ENCODE measurements at places on chromosomes 2 and 18.

GRCh38 chr2:125566422-125566821, 1089.5 kb upstream of the GYPC start:
- no peak for DNase-seq

DNA sequence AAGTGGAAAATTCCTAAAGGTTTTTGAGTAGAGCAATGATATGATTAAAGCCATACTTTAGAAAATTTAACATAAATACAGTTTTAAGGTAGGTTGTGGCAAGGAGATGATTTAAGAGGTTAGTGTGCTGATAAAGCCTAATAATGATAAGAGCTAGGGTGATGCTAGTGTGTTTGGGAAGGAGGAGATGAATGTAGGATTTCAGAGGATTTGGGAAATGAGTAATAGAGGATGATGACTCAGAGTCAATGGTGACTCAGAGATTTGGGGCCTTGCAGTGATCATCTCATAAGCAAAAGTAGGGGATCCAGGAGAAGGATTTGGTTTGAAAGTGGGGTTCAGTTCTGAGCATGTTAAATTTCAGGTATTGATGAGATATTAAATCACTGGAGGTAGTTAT, 23.3 kb downstream of the STAMBP start:
- DNase-seq, result no peak

- DNase-seq, result no peak
Measured at GRCh38 chr2:148922776-148923475, 47.9 kb downstream of the KIF5C start.

DNA sequence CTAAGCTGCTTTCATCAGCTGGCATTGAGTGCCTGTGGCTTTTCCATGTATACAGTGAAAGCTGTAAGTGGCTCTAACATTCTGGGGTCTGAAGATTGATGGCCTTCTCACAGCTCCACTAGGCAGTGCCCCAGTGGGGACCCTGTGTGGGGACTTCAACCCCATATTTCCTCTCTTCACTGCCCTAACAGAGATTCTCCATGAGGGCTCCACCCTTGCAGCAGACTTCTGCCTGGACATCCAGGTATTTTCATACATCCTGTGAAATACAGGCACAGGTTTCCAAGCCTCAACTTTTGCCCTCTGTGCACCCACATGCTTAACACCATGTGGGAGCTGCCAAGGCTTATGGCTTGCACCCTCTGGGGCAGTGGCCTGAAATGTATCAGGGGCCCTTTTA, 188.2 kb upstream of the SYT4 start:
- DNase-seq, result no peak

DNA sequence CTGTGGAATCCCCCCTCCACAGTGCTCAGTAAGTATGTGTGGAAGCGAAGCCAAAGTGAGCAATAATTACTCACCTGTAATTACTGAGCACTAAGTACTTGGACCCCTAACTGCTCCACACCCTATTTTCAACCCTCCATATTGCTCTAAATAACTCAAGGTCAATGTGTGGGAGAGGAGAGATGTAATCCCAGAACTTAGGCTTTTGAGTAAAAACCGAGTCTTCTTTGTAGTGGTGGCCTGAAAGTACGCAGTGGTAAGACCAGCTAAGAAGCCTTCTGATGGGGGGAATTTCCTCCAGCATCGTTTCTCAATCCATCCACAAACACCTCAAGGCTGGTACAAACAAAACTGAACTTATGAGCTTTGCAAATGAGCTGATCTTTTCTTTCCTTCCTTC, 551.6 kb downstream of the ZEB2 start:
- DNase-seq, result no peak

DNA sequence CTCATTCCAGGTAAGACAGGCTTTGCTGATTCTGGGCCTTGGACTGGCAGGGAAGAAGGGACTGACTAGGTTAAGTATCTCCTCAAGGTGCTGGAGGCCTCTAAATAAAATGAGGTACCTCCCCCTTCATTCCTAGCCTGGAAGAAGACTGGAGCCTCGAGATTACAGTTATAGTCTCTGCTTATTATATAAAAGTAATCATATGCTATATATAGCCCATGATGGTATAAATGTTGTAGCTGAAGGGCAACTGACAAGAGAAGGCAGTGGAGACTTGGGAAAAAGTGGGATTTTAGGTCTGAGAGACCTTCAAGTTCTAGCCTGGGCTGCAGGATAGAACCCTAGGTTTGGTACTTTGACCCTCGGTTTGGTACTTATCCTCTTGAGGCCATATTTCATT, 248.3 kb downstream of the PLCL1 start:
- no peak for DNase-seq

DNA sequence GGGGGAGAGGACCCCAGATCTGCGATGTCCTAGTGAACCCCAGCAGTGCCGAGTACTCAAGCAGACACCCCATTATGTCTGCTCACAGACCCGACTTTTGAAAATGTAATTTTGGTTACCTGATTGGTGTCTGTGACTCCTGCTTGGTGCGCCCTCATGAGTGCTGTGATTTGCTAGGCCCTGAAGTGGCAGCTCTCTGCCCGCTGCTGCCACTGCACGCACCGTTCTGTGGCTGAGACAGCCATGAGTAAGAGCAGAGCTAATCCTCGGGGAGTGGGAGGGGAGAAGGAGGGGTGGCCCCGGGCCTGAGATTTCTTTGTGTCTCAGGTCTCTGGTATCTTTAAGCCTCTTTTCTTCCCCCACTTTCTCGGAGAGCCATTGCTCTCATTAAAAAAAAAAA, 18.2 kb downstream of the FHOD3 start:
- DNase-seq, result no peak

DNA sequence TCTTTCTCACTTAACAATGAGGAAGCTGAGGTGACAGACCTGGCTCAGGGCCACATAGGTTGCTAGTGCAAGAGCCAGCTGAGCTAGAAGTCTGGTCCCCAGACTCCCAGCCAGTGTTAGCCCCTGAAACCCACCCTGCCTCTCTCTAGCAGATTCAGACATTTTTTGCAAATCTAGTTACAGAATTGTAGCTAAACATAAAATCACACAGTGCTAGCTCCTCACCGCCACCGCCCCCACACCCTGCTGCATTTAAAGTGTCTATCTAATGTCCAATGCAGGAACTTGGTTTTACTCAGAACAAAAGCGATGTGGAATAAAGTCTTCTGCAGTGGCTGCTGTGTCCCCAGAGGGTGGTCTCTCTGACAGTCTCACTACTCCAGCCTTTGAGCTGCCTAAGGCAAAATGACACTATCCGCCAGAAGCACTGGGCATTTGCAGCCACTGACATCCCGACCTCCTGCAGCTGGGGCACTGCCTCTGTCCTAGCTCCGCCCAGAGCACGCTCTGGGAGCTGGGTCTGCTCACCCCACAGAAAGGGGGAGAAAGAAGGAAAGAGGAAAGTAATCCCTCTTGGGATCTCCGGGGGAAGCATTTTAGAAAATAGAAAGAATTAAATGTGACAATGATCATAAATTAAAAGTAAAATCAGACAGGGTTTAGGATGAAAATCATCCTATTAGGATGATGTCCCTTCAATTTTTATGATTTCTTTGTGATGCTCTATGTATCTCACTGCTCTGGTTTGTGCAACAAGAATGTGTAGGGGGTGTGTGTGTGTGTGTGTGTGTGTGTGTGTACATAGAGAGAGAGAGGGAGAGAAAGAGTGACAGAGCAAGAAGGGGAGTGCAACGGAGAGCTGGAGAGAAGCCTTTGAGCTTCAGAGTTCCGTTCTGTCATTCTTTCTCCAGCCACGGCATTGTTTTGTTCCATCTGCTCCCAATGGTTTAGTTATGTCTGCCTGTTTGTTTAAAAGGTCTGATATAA, 50.5 kb upstream of the ST8SIA3 start:
- no peak for DNase-seq

GRCh38 chr2:59181347-59181746, 940.2 kb upstream of the FANCL start:
- DNase-seq, result no peak

DNA sequence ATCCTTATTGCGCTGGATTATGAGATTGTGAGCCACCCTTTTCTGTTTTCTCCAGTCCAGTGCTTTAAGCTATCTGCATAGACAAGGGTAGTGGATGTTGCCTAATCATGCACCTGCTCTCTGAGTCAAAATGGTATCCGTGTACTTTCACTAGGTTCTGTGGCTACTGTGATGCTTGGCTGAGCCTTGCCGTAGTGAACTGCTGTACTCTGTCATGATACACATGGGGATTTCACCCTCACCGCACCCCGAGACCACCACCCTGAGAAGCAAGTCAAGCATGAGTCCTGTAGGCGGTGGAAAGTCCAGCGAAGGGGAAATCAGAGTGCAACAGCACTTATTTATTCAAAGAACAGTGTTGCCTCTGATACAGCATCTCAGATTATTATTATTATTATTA, 55.0 kb downstream of the ARHGAP25 start:
- DNase-seq, result no peak

DNA sequence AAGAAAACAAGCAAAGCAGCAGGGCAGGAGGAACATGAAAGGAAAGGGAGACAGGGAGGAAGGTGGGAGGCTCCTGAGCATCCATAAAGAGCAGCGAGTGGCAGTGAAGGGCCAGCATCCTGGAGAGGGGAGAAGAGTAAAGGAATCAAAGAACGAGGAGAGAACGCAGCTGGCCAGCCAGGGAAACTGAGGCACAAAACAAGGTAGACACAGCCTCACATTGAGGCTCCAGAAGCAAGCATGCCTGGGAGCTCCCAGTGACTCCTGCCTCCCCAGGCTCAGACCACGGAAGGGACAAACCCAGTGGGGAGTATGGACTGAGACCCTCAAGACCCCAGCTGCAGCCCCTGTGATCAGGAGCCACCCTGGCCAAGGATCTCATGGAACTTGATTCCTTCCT, 14.0 kb upstream of the TNS1 start:
- no peak for DNase-seq

DNA sequence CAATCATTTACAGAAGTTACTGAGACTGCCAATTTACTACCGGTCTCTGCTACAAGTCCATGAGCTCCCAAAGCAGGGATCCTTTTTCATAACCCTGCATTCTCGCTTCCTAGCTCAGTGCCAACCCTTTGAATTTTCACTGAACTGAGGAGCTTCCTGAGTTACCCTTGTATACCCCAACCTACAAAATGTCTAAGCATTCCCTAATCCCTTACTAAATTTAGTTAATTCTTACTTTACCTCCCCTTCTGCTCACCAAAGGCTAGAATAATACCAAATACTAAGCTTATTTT, 9.6 kb downstream of the MAT2A start:
- DNase-seq, result no peak

GRCh38 chr2:177225965-177226360, 13.4 kb downstream of the HNRNPA3 start:
- DNase-seq, result no peak

DNA sequence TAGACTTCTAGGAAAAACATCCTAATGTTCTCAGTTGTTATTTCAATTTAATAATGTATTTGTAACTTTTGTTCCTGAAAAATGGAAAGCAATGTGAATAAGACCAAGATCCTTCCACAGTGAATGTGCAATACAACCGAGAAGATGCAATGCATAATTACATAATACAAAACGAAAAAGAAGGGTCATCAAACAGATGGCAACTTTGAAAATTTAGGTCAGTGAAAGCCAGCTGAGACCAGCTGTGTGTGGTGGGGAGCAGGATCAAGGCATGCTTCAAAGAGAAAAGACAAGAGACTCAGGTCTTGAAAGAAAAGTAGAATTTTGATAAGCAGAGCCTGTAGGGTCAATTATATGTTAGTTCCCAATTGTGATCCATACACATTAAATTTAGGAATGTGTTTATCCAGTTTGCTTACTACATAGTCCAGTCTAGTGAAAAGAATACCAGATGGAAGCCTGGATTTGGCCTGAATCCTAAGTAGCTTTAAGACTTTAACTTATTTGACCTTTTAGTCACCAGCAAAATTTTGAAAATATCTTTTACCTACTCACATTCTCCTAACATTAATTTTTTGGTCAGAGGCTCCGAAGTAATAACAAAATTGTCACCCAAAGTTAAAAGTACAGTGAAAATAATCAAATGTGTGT, 93.7 kb downstream of the COBLL1 start:
- no peak for DNase-seq

DNA sequence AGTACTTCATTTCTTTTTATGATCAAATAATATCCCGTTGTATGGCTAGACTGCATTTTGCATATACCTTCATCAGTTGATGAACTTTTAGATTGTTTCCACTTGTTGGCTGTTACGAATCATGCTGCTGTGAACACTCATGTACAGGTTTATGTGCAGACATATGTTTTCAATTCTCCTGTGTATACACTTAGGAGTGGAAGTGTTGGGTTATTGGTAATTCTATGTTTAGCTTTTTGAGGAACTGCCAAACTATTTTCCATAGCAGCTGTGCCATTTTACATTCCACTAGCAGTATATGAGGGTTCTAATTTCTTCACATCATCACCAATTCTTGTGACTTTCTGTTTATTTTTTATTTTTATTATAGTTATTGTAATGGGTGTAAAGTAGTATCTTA, 32.1 kb upstream of the LCLAT1 start:
- no peak for DNase-seq

GRCh38 chr2:189134485-189134884, 45.1 kb downstream of the COL5A2 start:
- no peak for DNase-seq

DNA sequence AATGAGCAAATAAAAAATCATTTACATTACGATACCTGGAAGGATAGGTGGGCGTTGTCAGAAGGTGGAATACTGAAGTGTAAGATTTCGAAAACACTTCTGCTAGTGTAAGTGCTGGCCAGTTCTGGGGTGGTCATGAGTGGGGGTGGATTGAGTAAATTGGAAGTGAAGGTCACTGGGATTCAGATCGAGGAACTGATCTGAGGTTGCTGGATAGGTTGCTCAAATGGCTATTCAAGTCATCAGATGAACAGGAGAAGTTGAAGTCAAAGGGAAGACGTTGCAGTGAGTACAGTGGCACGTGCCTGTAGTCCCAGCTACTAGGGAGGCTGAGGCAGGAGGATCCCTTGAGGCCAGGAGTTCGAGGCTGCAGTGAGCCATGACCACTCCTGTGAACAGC, 95.7 kb downstream of the MALT1 start:
- DNase-seq, result no peak

- no peak for DNase-seq
Measured at GRCh38 chr2:101187131-101187530, 35.9 kb upstream of the TBC1D8 start.

DNA sequence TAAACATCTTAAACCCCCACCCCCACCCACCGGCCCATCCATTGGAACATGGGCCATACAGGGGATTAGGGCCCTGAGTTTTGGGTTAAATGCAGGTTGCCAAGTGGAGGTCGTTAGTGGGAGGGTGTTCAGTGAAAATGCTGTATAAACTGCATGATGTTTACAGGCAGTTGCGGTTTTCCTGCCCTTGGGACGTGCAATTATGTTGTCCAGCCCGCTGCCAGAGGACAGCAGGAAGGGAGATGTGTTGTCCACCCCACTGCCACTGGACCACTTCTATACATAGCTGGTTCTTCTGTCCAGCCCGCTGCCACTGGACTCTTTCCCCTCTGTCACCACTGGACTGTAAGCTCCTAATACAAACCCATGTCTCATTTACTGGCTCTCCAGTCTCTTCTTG, 2.7 kb upstream of the LAPTM4A start:
- DNase-seq, result no peak
